ENCODE measurements at places on chromosomes 6 and 20. TPM values are rescaled to one million over a fixed set of nuclear protein-coding genes. Genes with fewer than 3 reads are reported as not detected.

APOM gene
- total RNA-seq: 3.5 TPM

DEFB132 gene
- total RNA-seq: not detected

BMP2 gene
- 0.64 TPM for total RNA-seq

C6orf132 gene
- 1.9 TPM for total RNA-seq

GSTA2 gene
- total RNA-seq: not detected

OPRL1 gene
- 0.98 TPM for total RNA-seq

PI3 gene
- 2.5 TPM for total RNA-seq

CAPN11 gene
- not detected for total RNA-seq

LTA gene
- not detected for total RNA-seq

OR2J1 gene
- total RNA-seq: not detected

MCCD1 gene
- not detected for total RNA-seq

LY86 gene
- total RNA-seq: not detected

TMEM74B gene
- 3.4 TPM for total RNA-seq

XKR7 gene
- 0.02 TPM for total RNA-seq

CALHM6 gene
- total RNA-seq: not detected

DOK5 gene
- total RNA-seq: not detected

BCLAF1 gene
- 71.0 TPM for total RNA-seq

HNF4A gene
- total RNA-seq: 17.3 TPM

NHSL1 gene
- 4.1 TPM for total RNA-seq

COL21A1 gene
- total RNA-seq: 0.60 TPM

DAAM2 gene
- 0.02 TPM for total RNA-seq

AHCY gene
- 337 TPM for total RNA-seq

TCF21 gene
- not detected for total RNA-seq

LIN28B gene
- total RNA-seq: 1.6 TPM

MTO1 gene
- 9.2 TPM for total RNA-seq

OVOL2 gene
- 0.27 TPM for total RNA-seq

TUBB2B gene
- 14.6 TPM for total RNA-seq

CPXM1 gene
- total RNA-seq: not detected

CAP2 gene
- total RNA-seq: 12.2 TPM

ATG5 gene
- total RNA-seq: 24.8 TPM

CLVS2 gene
- total RNA-seq: 0.08 TPM

PFDN6 gene
- total RNA-seq: 103 TPM

BPI gene
- not detected for total RNA-seq

TRDN gene
- total RNA-seq: not detected

RNF217 gene
- total RNA-seq: 6.3 TPM

GRM1 gene
- total RNA-seq: not detected

FLRT3 gene
- total RNA-seq: 1.7 TPM

Data from A549 treated with ZK216348 at 1 μM for 4 hours (cell line).